B cell (primary cell): ENCODE measurements at places on chromosomes 6 and 20. TPM values are rescaled to one million over a fixed set of nuclear protein-coding genes. Genes with fewer than 3 reads are reported as not detected.

TRAPPC3L gene
- not detected in 2 replicates for polyA plus RNA-seq

MTCH1 gene
- 91.7 and 145 TPM in 2 replicates for polyA plus RNA-seq

COL9A3 gene
- 10.7 and 30.8 TPM in 2 replicates for polyA plus RNA-seq

FRK gene
- polyA plus RNA-seq: 0.01 TPM in 2 replicates

IL17A gene
- not detected in 2 replicates for polyA plus RNA-seq

OR14J1 gene
- polyA plus RNA-seq: not detected in 2 replicates

ITPR3 gene
- 67.6 and 70.2 TPM in 2 replicates for polyA plus RNA-seq

EYS gene
- polyA plus RNA-seq: not detected in 2 replicates

POPDC3 gene
- polyA plus RNA-seq: not detected in 2 replicates

MAN1A1 gene
- polyA plus RNA-seq: 5.1 and 11.1 TPM in 2 replicates

BMP7 gene
- not detected in 2 replicates for polyA plus RNA-seq

BCAS1 gene
- polyA plus RNA-seq: 0.19 and 0.97 TPM in 2 replicates

ULBP2 gene
- polyA plus RNA-seq: 0.31 and 1.6 TPM in 2 replicates

ACAT2 gene
- polyA plus RNA-seq: 6.5 and 10.5 TPM in 2 replicates

SIGLEC1 gene
- polyA plus RNA-seq: 0.06 and 0.13 TPM in 2 replicates

AKAP7 gene
- polyA plus RNA-seq: 4.0 and 6.3 TPM in 2 replicates

VGLL2 gene
- polyA plus RNA-seq: not detected in 2 replicates

IL17F gene
- not detected in 2 replicates for polyA plus RNA-seq

CST4 gene
- polyA plus RNA-seq: not detected in 2 replicates

CCDC167 gene
- polyA plus RNA-seq: 23.4 and 60.1 TPM in 2 replicates

TSBP1 gene
- polyA plus RNA-seq: not detected in 2 replicates

SIRPB1 gene
- 0.78 and 1.3 TPM in 2 replicates for polyA plus RNA-seq

GLP1R gene
- not detected in 2 replicates for polyA plus RNA-seq

SIRPB2 gene
- 0.51 and 0.85 TPM in 2 replicates for polyA plus RNA-seq

BAK1 gene
- 34.3 and 39.1 TPM in 2 replicates for polyA plus RNA-seq

HTR1E gene
- not detected in 2 replicates for polyA plus RNA-seq

GUCA1A gene
- not detected in 2 replicates for polyA plus RNA-seq

RRAGD gene
- polyA plus RNA-seq: 0.27 and 0.58 TPM in 2 replicates

IP6K3 gene
- polyA plus RNA-seq: not detected in 2 replicates

FAXC gene
- not detected in 2 replicates for polyA plus RNA-seq

RSPO3 gene
- not detected in 2 replicates for polyA plus RNA-seq

ID4 gene
- not detected in 2 replicates for polyA plus RNA-seq

WTAP gene
- 34.2 and 47.3 TPM in 2 replicates for polyA plus RNA-seq

USP49 gene
- 2.6 and 3.2 TPM in 2 replicates for polyA plus RNA-seq

ESF1 gene
- polyA plus RNA-seq: 0.81 and 1.9 TPM in 2 replicates

SLC26A8 gene
- polyA plus RNA-seq: 0.01 TPM in 1 of 2 replicates, not detected in the other
